ENCODE measurements at places on chromosomes 2 and 18.

DNA sequence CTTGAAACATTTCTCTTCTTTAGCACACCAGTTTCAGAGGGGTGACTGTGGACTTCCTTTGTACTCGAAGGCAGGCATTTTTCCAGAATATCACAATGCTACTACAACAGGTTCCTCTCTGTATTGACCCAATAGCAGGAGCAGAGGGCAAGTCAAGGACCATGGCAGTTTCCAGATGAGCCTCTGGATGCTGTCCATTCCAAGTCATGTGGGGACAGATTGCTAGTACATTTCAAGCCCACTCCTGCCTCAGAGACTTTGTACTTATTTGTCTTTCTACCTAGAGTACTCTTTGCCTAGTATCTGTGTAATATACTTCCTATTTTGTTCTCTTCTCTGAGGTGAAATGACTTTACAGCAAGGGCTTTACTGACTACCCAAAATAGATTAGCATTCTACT lies 373.9 kb downstream of the PIK3C3 start:
- no peak for DNase-seq

- peak; percentile 61 for DNase-seq
These were observed 118.0 kb downstream of the PLB1 start for GRCh38 chr2:28613633-28614501.

DNA sequence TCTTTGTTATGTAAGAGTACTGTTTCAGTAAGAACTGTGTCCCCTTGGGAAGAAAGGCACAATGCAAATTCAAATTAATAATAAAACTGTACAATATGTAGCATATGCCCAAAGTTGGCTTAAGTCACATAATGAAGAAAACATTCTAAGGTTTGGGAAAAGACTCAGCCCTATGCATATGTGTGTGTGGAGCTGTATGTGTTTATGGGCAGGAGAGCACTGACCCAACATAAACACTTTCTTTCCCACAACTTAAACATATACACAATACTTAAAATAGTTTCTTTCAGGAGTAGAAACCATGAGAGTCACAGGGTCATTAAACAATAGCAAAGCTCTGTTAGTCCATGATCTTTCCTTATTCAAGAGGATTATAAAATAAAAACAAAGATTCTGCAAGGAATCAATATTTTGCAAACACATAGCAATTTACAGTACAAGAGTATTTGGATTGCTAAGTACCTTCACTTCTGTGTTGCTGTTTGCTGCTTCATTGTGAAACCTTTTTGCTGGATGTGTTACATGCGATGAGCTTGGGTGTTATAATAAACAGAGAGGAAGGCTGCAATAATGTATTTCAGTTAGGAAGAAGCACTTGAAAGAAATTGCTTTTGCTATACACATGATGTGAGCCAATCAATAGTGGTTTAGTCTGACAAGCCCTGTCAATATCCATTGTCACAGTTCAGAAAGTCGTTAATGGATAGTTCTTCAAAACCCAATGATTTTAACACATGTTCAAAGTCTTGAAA lies 347.3 kb downstream of the ARHGAP15 start:
- DNase-seq = no peak

GRCh38 chr18:10289951-10290637 lies 164.3 kb upstream of the APCDD1 start:
- DNase-seq = no peak

GRCh38 chr18:23336101-23336500 lies 117.0 kb upstream of the RIOK3 start:
- DNase-seq = no peak

DNA sequence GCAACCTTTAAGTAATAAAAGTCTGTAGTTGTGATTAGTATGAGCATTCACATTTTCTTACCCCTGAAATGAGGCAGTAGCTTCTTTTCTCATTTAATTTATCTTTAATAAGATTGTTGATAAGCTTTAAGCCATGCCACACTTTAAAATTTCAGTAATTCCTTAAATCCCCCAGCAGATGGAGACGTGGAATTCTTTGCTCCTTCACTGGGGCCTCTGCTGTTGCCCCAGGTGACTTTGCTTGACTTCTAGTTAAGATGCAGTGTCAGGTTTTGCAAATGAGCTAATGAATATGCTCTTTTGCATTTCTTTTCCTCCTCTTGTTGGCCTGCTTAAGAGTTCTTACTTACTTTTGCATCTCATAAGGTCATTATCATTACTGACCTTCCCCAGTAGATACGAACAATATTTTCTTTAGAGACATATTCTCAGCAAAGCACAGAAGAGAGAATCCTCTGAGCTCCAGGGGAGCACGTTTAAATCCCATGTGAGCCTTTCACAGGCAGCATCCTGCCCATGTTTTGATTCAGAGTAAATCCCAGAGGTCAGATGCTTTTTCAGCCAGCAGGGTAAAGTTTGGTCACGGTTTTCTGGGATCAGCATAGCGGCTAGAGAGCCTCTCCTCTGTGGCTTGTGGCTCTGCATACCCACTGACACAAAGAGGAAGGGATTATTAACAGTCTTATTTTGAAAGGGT lies 222.9 kb downstream of the PTPRM start:
- DNase-seq = no peak

GRCh38 chr2:163647300-163647699 lies 88.5 kb downstream of the FIGN start:
- DNase-seq = no peak

GRCh38 chr2:37318401-37318800 lies 6.2 kb downstream of the PRKD3 start:
- no peak for DNase-seq

DNA sequence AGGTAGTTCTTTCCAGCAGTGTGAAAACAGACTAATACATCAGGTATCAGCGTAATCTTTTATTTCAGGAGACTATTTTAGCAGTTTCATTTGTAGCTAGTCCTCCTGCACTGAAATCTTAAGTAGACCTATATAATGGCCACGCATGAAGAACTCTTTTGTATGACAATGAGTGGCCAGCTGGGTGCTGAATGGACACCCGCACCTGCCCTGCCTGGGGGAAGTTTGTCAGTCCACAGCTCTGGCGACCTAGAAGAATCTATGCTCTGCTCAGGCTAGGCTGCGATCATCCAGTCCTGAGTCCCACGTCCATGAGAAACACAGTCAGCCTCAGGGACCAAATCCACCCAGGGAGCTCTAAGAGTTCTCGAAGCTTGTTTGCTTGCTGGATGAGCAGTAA lies 709.2 kb upstream of the ID2 start:
- DNase-seq = no peak

- no peak for DNase-seq
These were observed 229.5 kb downstream of the ETAA1 start for GRCh38 chr2:67626656-67627055.

- no peak for DNase-seq
These were observed 675 bp upstream of the MLPH start for GRCh38 chr2:237486334-237486818.

DNA sequence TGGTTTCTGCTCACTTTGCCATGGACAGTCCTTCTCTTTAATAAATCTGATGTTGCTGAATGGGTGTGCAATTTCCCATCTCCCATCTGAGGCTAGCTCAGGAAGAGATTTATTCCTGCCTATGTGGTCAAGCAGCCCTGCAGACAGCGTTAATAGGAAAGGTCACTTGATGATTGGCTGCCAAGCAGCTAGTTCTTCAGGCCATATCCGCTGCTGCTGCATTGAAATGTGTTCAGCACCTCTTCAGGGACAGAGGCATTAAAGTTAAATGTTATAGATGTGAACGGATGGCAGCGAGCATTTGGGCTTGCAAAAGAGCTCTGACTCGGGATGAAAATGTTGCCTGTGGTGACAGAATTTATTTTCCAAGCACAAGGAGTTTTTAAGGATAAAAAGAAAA lies 474.2 kb downstream of the PIK3C3 start:
- DNase-seq = no peak

DNA sequence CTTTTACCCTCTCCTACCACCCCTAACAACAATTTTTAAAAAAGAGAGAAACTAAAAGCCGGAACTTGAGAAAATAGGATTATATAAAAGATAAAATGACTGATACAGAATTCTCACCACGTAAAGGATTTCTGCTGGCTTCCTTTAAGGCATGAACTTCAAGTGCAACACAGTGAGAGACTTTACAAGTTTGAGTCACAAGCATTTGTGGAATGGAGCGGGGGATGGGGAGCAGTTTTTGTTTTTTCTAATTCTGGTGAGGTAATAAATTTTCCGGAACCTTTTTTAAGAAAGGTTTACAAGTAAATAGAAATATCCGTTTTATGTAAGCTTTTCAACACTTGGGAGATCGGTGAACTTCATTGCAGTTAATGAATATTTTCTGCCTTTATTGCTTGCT lies 1.8 kb upstream of the CDH2 start:
- no peak for DNase-seq

GRCh38 chr18:5529471-5529870 lies 14.3 kb downstream of the EPB41L3 start:
- no peak for DNase-seq

- DNase-seq = no peak
These were observed 8.2 kb downstream of the MALL start for GRCh38 chr2:110107092-110108079.

- DNase-seq = no peak
These were observed 67.2 kb downstream of the VIL1 start for GRCh38 chr2:218485986-218486667.

DNA sequence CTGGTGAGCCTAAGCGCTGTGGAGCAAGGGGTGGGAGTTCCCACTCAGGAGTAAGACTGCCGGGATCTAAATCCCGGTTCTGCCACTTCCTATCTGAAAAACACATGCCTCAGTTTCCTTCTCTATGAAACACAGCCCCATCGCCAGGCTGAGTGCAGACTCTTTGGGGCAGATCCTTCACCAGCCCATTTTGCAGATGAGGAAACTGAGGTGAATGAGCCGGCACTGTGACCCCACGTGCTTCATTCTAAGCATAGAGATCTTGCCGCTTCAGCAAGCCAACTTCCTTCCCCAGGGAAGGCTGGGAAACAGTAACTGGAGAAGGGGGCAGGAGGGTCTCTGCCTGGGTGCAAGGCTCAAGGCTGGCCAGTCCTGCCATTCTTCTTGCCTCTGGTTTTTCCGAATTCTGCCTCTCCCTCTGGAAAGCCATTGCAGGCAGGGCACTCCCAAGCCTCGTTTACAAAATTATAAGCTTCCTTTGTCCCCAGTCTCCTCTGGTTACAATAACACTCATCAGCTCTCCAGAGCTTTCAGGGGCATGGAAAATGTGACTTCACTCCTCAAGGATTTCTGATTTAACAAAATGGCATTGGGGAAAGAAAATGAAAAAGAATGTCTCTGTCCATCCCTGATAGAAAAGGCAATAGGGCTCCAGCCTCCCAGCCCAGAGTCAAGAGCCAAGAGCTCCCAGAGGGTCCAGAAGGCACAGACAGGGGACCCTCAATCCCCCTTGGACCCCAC lies 249.2 kb downstream of the TNS1 start:
- no peak for DNase-seq

DNA sequence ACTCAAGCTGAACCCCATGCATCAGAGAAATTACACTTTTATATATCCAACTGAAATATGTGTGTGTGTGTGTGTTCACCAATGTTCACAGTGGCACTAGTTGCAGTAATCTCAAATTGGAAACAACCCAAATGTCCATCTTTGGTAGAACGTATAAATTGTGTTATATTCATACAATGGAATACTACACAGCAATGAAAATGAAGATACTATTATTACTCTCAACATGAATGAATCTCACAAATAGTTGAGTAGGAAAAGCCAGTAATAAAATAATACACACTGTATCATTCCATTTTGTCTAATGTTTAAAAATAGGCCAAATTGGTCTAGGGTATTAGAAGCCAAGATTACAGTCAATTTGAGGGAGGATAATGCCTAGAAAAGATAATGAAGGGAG lies 48.0 kb upstream of the NFE2L2 start:
- no peak for DNase-seq

GRCh38 chr2:174602745-174603144 lies 5.1 kb upstream of the WIPF1 start:
- no peak for DNase-seq

GRCh38 chr2:10785260-10785659 lies 27.3 kb downstream of the PDIA6 start:
- no peak for DNase-seq

DNA sequence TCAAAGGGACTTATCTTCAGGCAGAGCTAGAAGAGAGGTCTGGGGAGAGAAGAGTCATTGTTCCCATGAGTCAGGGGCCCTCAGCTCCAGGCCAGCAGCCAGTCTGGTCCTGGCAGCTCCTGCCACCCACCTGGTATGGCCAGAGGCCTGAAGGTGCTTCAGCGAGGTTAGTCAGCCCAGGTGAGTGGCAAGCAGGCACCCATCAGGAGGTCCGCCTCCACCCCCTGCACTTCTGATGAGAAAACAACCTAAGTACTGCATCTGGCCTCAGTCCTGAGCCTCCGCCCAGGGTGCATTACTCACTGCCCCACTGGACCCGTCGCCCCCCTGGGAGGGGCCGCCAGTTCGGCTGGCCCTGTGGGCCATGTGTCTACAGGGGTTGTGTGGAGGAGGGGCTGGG lies 130.2 kb downstream of the INHBB start:
- no peak for DNase-seq

All from activated T-cell treated with anti-CD3 and anti-CD28 coated beads, Interleukin-2, amount 50 U/mL, for 24 hours (primary cell).